ENCODE measurements at places on chromosomes 5 and 9.

DNA sequence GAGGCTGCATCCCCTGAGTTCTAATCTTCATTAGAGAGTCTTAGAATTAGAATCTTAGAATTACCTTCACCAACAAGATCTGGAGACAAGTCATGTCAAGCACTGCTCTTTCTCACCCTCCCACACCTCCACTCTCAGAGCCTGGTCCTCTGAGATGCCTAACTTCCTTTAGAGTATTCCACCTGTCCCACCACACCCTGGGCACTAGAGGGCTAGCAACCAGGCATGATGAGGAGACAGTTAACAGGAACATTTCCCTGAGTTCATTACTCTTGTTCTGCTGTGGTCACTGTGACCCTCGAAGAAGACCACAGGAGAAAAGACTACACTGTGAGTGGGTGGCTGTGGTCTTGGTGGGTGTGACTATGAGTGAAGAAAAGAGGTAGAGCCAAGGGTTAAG, 25.2 kb upstream of the MAP1B start:
- DNase-seq, result no peak

DNA sequence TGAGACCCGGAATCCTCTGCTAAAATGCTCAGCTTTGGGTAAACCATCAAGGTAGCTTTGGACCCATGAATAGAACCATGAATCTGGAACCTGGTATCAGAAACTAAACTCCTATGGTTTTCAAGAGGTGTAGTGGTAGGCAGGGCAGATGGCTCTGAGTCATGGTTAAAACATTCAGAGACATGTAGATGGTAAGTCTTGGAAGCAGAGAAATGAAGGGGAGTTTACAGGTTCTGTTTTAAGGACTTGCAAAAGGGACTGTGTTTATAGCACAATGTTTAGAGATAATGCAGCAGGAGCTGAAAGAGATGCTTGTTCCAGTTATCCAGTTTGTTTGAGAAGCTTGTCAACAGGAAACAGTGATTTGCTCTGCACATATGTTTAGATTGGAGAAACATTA, 36.0 kb upstream of the FBN2 start:
- peak; percentile 63 for DNase-seq

DNA sequence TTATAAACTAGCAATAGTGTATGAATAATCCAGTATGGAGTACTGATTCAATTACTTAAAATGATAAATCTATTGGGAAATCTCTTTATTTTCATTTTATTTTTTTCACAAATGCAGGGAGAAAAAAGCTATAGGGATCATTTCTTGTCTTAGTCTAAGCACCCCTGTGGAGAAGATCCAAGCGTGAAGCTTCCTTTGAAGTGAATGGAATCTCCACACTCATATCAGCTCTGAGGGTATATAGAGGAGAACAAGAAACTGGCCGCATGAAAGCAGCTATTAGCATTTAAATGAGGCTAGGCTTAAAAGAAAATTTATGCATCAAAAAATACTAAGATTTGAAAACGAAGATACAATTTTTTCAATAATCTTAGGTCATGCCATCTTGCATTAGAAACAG, 12.9 kb upstream of the PAM start:
- no peak for DNase-seq

GRCh38 chr5:132704875-132705274, 31.1 kb downstream of the IL4 start:
- peak; percentile 64 for DNase-seq

DNA sequence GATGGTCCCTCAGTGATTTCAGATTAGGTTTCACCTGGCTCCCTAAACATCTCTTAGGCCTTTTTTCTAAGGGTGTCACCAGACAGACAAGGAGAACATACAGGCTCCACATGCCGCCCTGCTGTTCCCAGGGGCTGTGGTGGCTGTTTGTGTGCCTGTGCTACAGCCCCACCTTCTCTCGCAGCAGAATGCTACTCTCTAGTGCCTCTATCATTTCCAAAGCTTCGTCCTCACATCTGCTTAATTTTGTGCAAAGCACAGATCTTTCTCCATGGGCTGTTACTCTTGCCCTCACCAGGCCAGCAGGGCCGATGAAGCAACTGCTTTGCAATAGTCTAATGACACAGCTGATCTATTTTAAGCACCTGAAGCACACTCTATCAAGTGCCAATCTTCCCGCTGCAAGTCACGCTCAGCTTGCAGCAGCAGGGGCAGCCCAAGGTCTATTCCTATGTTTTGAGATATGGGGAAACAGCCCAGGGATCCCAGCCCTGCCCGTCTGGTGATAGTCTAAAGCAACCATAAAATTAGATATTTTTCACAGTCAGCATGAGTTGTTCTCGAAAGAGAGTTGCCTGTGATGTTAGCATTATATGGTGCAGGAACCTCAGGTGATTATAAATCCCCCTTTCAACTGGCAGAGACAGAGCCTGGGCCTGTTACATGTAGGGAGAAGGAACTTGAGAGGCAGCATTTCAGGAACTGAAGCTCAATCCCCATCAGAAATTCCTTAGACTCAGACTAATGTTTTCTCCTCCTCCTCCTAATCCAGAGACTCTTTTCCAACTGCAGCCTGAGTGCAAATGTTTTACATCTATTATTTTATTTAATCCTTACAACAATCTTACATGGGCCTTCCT, 12.7 kb downstream of the ABLIM3 start:
- DNase-seq, result peak; percentile 79

- no peak for DNase-seq
Measured at GRCh38 chr5:64883912-64884311, 115.2 kb downstream of the CWC27 start.

DNA sequence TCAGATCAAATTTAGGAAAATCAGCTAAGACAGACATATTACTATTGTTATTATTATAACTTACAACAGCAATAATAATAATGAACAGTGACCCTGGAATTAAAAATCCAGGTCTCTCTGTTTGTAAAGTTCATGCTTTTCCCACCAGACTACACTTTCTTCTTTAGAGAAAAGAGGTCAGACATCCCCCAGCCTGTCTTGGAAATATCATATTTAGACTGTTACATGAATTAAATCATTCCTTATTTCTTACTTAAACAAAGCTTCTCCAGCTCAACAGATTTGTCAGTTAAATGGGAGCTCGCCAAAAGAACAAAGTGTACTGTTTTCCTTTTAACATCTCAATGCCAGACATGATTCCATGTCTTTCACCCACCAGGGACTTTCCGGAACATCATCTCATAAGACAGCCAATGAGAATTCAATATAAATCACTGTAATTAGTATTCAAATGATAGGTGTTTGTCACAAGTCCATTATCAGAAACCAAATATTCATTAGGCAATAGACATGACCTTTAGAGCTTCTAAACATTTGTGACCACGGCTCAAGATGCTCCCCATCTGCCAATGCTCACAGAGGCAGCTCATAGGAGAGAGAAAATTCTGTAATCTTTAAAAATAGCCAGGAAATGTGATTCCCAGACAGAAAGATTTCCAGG, 351.9 kb downstream of the ENC1 start:
- no peak for DNase-seq

- DNase-seq, result no peak
Measured at GRCh38 chr5:132641241-132641723, 16.7 kb upstream of the IL13 start.

DNA sequence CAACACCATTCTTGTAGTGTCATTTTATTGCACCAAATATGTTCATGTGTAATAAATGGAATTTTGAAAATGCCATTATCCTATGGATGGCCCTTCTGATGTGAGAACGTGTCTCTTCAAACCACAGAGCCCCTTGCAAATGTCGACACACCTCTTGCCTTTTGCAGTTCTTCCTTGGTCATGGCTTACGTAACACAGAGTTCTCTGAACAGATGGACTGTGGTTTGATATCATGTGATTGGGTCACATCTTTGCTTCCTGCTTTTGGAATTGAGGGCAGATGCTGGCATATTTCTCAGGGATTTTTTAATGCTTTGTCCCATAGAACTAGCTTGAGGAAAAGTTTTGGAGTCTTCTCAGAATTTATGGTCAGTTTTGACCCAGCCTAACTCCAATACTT, 4.6 kb downstream of the TGFBR1 start:
- DNase-seq, result peak; percentile 69

GRCh38 chr9:97577051-97577450, 56.1 kb downstream of the TSTD2 start:
- DNase-seq, result no peak

GRCh38 chr5:57410374-57411320, 72.0 kb downstream of the ACTBL2 start:
- DNase-seq, result no peak

- no peak for DNase-seq
Measured at GRCh38 chr5:149521739-149522685, 29.2 kb downstream of the CSNK1A1 start.

DNA sequence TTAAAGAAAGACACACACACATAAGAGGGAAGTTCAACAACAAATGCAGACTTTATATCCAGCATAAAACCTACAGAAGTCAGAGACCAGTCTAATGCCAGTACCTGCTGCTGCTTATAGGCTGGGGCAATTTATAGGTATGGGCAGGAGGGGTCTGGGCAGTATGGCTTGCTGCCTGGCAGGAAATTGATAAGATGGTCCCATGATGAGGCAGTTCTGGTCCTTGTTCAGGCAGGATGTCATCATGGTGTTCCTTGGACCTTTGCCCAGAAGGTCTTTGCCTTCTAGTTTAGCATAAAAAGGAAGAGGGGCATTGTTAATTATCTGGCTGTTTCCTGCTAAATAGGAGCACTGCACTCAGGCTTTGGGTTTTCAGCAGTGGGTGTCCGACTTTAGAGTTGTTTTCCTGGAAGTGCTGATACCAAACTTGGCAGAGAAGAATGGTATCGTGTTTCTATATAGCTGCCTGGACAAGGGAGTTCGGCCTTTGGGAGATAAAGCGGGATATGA, 10.4 kb upstream of the PDCD1LG2 start:
- DNase-seq, result peak; percentile 78

DNA sequence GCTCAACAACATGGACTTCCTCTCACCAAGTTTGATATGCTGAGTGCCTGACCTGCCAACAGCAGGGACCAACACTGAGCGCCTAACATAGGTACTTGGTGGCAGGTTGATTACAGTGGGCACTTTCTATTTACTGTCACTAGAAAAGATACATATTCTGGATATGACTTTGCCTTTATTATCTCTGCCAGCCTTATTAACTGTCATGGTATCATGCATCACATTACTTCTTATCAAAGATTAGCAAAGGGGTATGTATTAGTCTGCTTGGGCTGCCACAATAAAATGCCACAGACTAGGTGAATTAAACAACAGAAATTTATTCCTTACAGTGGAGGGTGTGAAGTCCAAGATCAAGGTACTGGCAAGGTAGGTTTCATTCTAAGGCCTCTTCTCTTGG, 14.3 kb upstream of the C1QTNF2 start:
- no peak for DNase-seq

DNA sequence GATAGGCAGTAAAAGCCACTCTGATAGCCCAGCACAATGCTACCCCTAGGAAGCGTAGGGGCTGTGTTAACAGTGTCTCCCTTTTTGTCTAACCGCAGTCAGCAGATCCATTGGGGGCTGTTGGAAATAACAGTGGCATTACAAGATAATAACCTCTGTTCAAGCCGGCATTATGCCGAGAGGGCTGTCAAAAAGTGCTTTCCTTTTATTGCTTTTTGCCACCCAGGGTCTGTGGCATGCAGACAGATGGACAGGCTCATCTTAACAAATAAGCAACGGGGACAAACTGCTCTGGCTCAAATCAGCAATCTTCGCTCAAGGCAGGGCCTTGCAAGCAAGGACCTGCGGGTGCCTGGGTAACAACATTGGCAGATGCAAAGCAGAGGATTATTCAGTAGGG, 123.3 kb downstream of the TLR4 start:
- DNase-seq, result no peak

DNA sequence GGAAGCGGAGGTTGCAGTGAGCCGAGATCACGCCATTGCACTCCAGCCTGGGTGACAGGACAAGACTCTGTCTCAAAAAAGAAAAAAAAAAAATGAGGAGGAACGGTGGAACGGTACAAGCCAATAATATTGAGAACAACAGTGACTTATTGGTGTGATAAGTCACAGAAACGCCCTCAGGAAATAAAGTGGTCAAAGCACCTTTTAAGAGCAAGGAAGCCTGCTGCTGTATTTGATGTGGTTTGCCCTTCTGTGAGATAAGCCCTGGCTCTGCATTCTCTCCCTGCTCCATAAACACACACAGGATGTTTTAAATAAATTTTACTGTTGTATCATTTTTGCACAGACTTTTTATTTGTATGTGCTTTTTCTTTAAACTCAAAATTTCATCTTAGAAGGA, 269.9 kb upstream of the MSX2 start:
- no peak for DNase-seq

DNA sequence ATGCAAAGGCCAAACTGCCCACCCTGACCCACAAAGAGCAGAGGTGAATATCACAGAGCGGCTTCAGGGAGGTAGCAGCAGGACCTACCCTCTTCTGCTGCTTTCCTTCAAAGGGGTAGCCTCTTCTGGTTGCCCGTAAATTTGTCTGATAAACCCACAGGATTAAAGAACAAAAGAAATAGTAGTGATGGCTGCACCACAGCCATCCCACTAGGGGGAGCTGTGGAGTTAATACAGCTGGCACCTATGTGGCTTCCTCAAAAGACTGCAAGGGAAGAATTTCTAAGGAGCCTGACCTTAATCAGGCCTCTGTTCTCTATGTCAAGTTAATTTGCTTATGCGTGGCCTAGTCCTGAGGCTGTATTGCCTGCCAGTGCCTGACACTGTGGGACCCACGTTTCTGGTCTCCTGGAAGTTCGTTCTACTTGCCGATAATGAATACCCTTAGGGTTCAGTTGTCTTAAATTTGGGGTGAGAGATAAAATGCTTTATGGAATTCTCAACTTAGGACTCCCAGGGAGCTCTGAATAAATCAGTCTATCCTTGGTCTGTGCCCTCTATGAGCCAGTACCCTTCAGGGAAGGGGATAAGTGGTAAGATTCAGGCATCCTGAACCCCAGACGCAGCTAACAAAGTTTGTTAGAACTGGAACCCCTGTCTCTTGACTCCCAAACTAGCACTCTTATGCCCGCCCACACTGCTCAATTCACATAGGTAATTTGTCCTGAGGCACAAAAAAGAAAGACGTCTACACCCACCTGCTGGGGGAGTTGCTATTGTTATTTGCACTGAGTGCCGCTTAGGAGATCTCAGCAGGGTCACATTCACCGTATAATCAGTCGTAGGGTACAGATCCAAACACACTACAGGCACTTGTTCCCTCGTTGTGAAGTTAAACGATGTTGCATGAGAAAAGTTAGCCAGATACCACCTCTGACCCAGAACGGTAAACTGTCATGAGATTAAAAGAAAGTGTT, 77.1 kb downstream of the SUSD1 start:
- peak; percentile 79 for DNase-seq

DNA sequence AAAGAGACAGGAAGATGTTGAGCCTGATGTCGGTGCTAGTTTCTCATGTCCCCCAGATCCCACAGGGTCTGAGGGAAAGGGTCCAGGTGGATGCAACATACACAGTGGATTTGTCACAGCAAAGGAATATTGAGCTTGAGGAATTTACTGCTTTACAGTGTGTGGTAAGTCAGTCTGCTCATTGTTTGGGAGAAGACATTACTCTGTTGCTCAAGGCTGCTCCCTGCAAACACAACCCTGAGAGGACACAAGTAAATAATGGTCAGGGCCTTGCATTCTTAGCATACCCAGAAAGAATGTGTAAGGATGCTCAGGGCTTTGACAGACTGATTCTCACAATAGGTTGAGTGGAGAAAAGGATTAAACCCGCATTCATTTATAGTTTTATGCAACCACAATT, 7.3 kb upstream of the MAN2A1 start:
- DNase-seq, result peak; percentile 17

- peak; percentile 53 for DNase-seq
Measured at GRCh38 chr5:128015978-128016377, 67.6 kb upstream of the SLC12A2 start.

Data from EH (cell line).